ENCODE measurements at places on chromosomes 1 and 21. TPM values are rescaled to one million over a fixed set of nuclear protein-coding genes. Genes with fewer than 3 reads are reported as not detected.

MAP3K7CL gene
- 43.7 TPM for total RNA-seq

FCRL2 gene
- not detected for total RNA-seq

CELA3B gene
- total RNA-seq, result not detected

APCS gene
- total RNA-seq, result not detected

IGSF3 gene
- total RNA-seq, result 0.26 TPM

KCNT2 gene
- 6.6 TPM for total RNA-seq

OR2M4 gene
- not detected for total RNA-seq

OR2M3 gene
- not detected for total RNA-seq

LCE1F gene
- total RNA-seq, result not detected

LCE2A gene
- not detected for total RNA-seq

CYB5RL gene
- 8.3 TPM for total RNA-seq

KCNE2 gene
- total RNA-seq, result not detected

NECTIN4 gene
- 0.13 TPM for total RNA-seq

OLIG1 gene
- not detected for total RNA-seq
